ENCODE measurements at places on chromosomes 12 and 14.

- DNase-seq = no peak
These were observed 3.8 kb downstream of the SIX4 start for GRCh38 chr14:60720391-60720790.

GRCh38 chr12:5561057-5561456 is 129.1 kb downstream of the NTF3 start:
- DNase-seq = no peak

GRCh38 chr12:104083769-104084475 is 19.6 kb downstream of the HCFC2 start:
- no peak for DNase-seq

- DNase-seq = peak; percentile 32
These were observed 32.7 kb downstream of the DIP2B start for GRCh38 chr12:50537538-50537919.

DNA sequence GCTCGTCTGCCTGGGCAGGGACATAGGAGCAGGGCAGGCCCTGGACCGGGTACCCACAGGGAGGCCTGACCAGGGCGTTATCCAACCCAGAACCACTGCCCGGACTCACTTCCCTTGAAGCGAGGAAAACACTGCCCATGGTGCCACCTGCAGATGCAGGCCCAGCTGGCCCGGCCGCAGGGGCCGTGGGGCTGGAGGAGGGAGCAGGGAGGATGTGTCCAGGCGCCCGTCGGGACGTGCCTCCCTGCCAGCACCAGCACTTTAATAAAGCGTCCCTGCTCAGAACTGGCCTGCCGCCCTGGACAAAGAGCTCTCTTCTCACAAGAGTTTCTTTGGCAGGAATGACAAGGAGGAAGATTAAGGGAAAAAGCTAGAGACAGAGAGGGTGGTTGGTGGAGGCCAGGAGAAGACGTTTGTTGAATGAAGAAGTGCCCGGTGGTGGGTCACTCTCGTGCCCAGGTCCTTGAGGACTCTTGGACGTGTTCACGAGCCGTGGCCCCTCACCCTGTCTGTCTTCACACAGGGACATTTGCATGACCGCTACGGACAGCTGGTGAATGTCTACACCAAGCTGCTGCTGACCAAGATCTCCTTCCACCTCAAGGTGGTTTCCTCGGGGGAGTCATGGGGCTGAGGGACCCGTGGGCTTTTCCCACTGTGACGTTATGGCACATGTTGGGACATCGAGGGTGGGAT is 14.2 kb downstream of the HIP1R start:
- no peak for DNase-seq

GRCh38 chr12:77315407-77315806 is 250.0 kb upstream of the E2F7 start:
- peak; percentile 3 for DNase-seq

DNA sequence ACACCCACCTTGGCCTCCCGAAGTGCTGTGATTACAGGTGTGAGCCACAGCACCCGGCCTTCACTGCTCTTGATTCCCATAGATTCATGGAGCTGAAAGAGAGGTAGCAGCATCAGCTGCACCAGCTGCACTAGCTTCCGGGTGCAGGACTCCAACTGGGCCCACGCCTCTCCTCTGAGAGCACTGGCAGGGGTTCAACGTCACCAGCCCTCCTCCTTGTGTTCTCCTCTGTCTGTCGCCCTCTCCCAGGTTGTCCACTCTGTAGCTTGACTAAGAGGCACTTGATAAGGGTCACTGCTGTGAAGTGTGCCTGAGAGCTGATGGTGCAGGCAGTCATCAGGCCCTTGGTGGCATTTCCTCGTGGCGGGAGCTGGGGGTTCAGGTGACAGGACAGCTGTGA is 28.3 kb downstream of the MLXIP start:
- DNase-seq = no peak

- no peak for DNase-seq
These were observed 21.0 kb downstream of the EEA1 start for GRCh38 chr12:92908108-92908507.

DNA sequence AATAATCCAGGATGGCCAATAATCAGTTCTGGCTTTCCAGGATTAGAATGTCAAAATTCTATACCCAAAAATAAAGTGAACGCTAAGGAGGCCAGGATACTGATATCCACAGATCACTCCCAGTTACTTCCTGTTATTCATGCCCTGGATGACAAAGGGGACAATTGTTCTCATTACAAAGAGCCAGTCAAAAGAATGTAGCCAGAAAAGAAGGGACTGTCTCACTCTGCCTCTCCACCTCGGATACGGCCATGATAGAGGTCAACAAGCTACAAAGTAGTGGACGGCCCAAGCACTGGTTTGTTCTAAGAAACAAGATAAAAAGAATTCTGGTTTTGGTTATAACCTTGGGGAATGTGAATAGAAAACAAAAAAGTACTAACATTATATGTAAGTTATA is 116.1 kb upstream of the ATF7IP start:
- DNase-seq = no peak

GRCh38 chr14:61116369-61116768 is 135.3 kb downstream of the SLC38A6 start:
- no peak for DNase-seq

DNA sequence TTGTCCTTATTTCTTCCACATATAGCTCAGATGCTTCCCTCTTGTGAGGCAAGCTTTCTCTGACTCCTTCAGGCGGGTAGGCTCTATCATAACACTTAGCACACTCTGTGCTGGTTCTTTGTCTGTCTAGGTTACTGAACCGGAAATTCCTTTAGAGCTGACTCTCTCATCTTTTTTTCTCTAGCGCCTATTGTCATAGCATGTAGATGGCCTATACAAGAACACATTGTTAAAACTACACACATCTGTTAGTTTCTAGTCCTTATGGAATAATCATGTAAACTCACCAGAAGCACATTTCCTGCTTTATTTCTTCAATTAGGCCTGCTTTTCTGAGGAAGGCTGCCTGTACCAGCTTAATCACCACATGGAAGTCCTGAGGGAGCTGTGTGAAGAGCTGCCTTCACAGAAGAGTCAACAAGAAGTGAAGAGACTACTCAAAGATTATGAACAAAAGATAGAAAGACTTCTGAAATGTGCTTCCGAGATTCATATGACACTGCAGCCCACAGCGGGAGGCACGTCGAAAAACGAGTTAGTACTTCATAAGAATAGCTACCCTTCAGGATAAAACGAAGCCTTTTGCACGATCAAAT is 143.9 kb downstream of the SYNE2 start:
- DNase-seq = no peak

DNA sequence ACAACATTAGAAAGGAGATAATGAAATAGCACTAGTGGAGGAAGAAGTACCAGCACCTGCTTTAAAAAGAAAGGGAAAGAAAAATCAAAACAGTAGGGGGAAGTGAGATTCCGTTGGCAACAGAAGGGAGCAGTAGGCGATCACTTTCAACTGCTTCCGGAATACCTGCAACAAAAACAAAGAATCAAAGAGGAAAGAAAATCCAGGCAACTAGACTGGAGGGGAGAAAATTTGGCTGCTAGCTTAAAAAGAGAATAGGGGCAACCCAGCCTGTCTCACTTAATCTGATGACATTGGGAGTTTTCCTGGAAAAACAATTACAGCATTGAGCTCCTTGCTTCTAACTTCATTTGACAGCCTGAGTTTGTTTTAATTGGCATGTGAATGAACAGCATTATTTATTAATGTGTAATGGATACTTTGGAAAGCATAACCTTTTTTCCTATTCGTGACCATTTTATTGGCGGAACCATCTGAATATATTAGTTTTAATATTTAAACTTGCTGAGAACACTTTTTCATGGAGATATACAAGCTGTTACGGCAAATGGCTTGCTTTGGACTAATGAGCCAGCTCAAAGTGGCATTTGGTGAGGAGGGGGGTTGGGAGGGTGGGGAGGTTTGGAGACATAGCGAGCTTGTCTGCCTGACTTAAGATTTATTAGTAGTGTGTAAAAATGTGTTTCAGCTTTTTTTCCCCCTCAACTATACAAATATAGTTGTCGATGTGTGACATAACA is 2.5 kb upstream of the DACT1 start:
- no peak for DNase-seq

GRCh38 chr14:95018821-95019220 is 138.5 kb downstream of the DICER1 start:
- DNase-seq = no peak

- peak; percentile 92 for DNase-seq
These were observed 1.6 kb downstream of the SLC16A7 start for GRCh38 chr12:59597385-59597781.

DNA sequence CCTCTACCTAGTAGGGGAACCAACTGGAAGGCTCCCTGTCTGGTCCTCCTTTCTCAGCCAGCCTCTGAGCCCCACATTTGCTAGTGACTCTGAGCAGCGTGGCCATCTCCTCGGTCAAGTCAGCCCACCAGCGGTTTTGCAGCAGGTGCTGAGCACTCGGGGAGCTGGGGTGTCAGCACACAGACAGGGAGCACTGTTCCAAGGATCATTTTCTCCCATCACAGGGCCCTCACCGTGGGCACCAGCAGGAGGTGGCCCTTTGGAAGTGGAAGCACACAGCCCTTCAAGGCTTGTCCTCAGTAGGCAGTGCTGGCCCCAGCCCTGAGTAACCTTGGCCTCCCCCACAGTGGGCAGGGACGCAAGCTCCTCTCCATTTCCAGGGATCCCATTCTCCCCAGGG is 24.1 kb upstream of the EML1 start:
- DNase-seq = no peak

GRCh38 chr12:102496591-102496990 is 16.2 kb upstream of the IGF1 start:
- no peak for DNase-seq

DNA sequence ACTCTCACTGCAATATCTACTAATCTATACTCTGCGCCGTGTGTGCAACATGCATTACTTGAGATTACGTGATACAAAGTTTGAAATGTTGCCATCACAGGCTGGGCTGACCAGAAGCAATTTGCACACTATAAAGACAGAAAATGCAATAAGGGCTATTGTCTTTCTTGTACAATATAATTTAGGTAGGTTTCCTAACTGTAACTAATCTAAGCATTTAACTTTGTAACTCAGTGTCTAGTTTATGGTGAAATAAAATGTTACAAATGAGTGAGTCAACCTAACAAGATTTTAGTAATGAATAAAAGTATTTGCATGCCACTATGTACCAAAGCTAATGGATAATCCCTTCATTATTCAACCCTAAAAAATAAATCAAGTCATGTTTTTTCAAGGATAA is 57.8 kb downstream of the LRP6 start:
- no peak for DNase-seq

- no peak for DNase-seq
These were observed 114.3 kb downstream of the TSPAN9 start for GRCh38 chr12:3191450-3191849.

GRCh38 chr12:55039395-55040354 is 19.9 kb downstream of the NEUROD4 start:
- no peak for DNase-seq

- no peak for DNase-seq
These were observed 12.1 kb downstream of the RPS29 start for GRCh38 chr14:49574038-49574437.

GRCh38 chr12:107884769-107885694 is 110.5 kb downstream of the ASCL4 start:
- peak; percentile 74 for DNase-seq

DNA sequence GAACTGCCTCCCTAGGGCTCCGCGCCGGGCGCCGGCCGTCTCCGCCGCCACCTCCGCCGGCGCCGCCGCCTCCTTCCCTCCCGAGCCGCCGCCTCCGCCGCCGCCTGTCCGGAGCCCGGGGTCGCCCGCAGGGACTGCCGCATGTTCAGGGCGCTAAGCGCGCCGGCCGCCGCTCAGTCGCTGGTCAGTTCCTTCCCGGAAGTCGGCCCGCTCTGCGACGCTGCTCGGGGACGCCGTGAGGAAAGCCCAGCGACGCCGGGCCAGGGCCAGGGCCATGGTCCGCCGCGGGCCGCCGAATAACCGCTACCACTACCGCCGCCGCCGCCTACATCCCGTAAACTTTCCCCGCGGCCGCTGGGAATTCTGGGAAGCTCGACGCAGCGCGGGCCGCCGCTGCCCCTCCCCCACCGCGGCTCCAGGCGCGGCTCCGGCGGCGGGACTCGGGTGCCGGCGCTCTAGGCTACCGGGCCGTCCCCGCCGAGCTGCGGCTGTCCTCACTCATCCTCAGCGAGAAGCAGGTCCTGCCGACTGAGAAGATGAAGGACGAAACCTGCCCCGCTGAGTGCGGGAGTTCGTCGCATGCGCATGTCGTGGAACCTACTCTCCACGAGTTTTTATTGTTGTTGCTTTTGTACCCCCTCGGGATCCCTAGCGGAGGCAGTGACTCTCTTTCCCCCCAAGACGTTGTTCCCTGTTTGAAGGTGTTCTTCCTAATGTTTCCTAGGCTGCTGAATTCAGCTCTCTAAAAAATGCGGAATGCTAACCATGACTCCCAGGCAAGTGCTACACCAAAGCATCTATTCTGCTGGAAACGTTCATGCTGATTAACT is at the start of gene SAV1:
SAV1 (minus strand) TSS at position 311 of the 830 bp plus-strand sequence. CDS start 339 bp downstream, outside the sequence.
- DNase-seq = peak; percentile 81

DNA sequence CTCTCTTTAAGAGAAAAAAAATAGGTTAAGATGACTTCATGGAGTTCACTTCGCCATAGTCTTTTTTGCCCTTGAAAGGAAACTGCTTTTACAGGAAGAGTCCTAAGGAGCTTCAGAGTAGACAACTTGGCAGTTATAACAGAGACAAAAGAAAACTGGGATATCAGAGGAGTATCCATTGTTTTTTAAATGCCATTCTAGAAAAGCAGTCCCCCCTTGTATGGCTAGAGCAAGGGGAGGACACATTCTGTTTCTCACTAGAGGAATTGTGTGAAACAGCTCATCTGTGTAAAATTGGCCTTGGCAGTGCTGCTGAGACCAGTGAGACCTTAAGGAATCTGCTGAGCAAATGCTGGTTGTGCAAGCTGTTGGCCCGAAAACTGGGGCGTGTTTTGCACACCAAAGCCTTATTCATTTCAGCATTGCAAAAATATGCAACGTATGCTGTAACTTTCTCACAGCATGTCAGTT is 128.0 kb downstream of the GPR135 start:
- no peak for DNase-seq

DNA sequence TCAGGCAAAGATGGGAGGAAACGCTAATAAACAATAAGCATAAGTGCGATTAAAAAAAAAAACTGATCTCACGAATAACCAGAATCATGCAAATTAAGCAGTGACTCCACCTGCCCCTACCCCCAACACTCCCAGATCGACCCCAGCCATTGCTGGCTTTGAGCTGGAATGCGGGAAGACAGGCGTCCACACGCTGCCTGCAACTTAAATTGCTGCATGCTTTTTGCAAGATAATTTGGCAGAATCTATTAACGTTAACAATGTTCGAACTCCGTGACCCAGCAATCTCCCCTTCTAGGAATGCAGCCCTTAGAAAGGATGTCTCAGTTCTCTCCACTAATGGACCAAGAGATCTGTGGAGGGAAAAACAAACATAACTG is 935 bp upstream of the CKB start:
- DNase-seq = no peak

GRCh38 chr12:25438638-25439037 is 114.4 kb downstream of the LMNTD1 start:
- DNase-seq = no peak
